Right cardiac atrium (tissue), 5 donors: ENCODE measurements at places on chromosomes 1 and 21.

DNA sequence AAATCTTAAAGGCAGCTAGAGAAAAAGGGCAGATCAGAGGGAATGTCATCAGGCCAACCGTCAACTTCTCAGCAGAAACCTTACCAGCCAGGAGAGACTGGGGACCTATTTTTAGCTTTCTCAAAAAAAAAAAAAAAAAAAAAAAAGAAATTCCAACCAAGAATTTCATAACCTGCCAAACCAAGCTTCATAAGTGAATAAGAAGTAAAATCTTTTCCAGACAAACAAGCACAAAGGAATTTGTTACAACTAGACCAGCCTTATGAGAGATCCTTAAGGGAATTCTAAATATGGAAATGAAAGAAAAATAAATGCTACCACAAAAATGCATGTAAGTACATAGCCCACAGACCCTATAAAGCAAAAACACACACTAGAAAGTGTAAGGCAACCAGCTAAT, 267.7 kb downstream of the AKT3 start:
- DNase-seq: no peak

DNA sequence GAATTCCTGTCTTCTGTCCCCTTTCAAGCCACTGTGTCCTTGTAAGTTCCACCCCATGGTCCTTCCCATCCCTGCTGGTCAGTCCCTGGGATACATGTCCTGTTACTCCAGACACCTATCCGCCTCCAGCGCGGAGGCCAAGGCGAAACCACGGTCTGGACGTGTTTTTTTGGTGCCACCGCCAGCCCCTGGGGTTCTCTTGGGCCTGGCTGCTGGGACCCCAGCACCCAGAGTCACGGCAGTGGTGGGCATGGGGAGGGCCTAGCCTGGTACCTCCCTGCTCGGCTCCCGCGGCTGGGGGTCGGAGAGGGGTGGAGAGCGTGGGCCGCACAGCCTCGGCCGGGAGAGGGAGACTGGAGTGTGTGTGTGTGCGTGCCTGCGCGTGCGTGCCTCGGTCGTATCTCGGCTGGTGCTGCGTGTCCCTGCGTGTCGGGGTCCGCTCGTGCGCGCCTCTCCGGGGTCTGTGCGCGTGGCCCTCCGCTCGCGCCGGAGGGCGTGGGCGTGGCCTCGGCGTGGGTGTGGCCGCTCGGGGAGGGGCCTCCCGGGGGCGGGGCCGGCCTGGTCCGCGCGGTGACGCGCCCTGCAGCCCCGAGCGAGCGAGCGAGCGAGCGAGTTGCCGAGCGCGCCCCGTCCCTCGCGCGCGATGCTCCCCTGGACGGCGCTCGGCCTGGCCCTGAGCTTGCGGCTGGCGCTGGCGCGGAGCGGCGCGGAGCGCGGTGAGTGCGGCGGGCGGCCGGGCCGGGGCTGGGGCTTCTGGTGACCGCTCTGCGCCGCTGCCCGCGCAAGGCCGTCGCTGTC, at the start of gene VWA1:
TSS of gene VWA1 (plus strand) at position 585 of the 798 bp plus-strand sequence. CDS start at position 644, 59 bp downstream.
- DNase-seq: peak; percentile 92

- DNase-seq: no peak
Measured at GRCh38 chr1:171654201-171654941, 1.9 kb upstream of the MYOC start.

GRCh38 chr1:238951809-238952208, 434.6 kb upstream of the CHRM3 start:
- no peak for DNase-seq

DNA sequence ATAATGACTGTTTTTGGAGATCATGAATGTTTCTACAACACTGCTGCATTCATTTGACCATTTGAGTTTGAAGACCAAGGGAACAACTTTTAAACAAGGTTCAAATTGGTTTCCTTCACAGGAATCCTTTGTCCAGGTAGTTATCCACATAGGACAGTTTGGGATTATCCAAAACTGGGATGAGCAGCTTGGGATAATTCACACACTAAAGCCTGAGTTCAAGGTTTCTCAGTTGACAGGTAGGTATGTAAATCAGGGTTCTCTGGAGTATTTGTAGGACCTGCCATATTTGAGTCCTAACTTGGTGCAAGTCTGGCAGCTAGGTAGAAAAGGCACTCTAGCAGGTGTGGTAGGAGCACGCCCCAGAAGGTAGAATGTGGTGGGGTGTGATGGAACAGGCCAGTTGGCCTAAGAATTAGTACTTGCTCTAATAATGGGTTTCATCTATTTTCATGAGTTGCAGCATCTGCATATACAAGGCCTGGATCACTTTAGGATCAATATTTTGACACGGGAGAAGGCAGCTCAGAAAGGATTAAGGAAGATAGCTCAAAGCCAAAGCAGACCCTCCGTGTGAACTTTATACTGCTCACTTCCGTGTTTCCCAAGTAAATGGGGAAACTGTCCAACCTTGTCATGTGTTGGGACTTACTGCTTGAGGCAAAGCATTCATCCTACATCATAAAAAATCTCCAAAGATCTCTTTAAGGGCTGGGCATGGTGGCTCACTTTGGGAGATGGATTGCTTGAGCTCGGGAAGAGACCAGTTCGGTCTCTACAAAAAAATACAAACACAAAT, 14.1 kb upstream of the RAB42 start:
- no peak for DNase-seq

- no peak for DNase-seq
Measured at GRCh38 chr1:59985911-59986515, 59.4 kb upstream of the CYP2J2 start.

DNA sequence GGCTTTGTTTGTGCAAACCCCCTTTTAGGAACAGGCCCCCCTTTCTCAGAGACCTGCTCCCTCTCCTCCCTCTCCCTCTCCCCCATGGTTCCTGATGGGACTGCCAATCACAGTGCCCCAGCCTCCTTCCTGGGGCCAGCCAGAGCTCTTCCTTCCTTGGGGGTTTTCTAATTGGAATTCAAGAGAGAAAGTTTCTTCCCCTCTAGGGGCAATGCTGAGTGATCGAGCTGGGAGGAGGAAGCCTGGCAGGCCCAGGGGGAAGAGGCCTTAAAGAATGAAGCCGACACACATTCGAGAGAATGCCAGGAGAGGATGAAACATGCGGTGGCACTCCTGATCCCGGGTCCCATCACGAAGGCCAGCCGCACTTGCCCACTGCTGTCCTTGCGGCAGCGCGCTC, 21.3 kb upstream of the COL16A1 start:
- DNase-seq: peak; percentile 25

DNA sequence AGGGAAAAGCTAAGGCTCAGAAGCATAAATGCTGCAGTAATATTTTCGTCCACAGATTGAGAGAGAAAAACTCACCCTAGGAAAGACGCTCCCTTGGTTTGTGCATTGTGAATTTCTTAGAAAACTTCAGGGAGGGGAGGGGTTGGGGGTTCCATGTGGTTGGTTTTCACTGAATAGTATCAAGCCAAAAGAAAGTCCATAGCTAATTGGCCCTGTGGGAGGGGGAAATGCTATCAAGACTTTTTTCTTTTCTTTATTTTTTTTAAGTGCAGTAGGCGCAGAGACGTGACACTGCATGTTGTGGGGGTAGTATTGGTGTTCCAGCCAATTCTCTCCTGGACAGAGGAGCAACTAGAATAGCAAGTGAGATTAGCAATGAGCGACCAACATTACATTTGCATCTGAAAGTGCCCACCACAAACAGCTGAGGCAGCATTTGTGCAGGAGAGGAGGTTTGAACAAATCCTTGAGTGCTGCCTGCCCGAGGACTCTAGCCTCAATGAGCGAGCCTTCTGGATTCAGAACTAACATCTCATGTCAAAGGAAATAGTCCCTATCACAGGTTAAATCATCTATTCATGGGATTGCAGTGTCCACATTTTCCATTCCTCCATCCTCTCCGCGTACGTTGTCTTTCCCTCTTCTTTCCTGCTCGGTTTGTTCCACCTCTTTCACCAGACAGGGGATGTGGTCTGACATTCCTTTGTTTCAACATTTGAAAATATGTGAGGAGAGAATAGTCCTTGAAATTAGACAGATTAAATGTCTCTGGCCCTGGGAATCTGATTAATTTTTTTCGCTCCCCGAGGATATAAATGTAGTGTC, 118.0 kb upstream of the MARK1 start:
- DNase-seq: no peak

DNA sequence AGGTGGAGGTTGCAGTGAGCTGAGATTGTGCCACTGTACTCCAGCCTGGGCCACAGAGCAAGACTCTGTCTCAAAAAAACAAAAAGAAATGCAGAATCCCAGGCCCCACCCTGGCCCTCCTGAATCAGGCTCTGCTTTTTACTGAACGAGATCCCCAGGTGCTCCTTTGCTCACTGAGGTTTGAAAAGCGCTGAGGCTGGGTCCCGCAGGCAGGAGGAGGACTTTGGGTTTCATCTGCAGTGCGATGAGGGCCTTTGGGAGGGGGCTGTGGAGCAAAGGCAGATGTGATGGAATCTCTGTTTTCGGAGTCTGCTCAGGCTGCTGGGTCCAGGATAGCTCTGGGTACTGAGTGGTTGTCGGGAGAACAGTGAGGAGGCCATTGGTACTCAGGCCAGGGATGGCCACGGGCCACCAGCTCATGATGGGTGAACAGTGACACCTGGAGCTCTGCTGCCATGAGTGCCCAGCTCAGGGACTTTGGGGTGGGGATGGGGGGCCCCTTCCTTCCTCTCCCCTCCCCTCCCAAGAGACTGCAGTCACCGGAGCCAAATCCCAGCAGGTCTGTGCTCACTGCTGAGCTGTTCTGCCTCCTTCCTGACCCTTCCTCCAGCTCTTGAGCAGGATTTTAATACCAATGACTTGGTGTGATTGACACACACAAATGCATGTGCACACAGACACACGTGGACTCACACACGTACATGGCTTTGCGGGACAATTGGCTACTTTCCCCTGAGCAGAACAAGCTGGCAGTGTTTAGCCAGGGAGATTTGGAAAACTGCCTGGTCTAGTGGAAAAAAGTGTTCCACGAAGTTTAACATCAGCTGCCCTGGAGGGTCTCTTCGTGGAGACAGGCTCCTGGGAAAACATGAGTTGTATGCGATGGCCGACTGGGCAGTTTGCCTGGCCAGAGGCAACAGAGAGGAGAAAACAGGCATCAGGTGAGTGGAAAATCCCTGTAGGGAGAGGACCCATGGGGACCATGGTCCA, 3.6 kb upstream of the DHRS3 start:
- peak; percentile 77 for DNase-seq

- DNase-seq: no peak
Measured at GRCh38 chr21:25127811-25128210, 479.5 kb downstream of the MRPL39 start.

DNA sequence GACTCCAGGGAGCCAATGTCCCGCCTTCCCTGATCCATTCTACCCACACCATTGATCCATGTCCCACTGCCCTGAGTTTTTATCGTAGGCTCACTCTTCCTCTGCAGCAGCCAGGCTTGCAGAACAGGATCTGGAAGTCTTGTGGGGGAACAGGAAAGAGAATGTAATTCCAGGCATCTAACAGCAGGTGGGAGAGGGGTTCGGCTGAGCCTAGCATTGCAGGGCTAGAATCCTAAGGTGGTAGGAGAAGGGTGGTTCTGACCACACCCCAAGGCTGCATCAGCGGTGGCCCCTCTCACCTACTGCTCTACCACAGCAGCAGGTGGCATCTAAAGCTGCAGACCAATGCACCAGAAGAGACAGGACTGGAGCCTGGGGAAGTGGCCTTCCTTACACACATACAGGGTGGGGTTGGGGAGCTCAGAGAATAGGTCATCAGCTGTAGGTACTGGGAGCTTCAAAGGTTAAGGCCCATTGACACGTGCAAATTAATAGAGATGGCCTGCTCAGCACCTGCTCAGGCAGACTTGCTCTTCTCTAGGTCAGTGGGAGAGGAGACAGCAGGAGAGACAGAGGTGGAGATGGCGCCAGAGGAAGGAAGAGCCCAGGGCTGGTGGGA, 20.5 kb downstream of the KNCN start:
- no peak for DNase-seq

DNA sequence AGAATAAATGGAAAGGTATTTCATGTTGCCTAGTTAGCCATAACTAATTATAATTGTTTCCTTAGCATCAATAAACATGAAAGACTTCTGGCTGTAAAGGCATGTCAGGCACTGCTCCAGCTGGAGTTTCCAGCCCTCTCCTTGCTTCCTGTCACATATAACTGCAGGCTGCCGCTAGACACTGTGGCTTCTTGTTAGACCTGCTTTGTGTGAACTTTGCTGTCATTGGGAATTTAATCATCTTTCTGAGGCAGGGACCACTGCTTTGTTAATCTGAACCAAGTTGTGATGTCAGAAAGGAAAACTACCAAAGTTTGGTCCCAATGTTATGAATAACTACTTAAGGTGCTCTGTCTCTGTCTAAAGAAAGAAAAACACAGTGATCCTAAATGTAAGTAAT, 90.3 kb upstream of the DUSP10 start:
- DNase-seq: no peak

- no peak for DNase-seq
Measured at GRCh38 chr1:198447468-198447867, 93.0 kb downstream of the ATP6V1G3 start.

GRCh38 chr1:152110365-152110859, 4.8 kb downstream of the TCHH start:
- DNase-seq: peak; percentile 18

GRCh38 chr1:27539901-27540861, 50.2 kb upstream of the WASF2 start:
- DNase-seq: no peak

DNA sequence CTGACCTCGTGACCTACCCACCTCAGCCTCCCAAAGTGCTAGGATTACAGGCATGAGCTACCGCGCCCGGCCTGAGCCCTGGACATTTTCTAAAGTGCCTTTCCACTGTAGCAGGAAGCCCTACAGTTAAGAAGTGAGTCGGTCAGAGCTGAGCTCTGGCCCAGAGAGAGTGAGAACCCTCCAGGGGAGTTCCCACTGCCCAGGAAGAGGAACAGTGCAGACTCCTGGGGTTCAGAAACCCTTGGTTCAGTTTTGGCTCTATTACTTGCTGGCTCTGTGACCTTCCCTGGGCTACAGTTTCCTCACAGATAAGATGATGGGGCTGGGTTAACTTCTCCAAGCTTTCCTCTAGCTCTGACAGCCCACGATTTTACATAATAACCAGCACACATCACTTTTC, 20.9 kb downstream of the SLC9A1 start:
- peak; percentile 44 for DNase-seq

- DNase-seq: no peak
Measured at GRCh38 chr1:107357376-107357775, 216.5 kb downstream of the NTNG1 start.

- DNase-seq: no peak
Measured at GRCh38 chr1:46675549-46676314, 4.1 kb downstream of the TEX38 start.

DNA sequence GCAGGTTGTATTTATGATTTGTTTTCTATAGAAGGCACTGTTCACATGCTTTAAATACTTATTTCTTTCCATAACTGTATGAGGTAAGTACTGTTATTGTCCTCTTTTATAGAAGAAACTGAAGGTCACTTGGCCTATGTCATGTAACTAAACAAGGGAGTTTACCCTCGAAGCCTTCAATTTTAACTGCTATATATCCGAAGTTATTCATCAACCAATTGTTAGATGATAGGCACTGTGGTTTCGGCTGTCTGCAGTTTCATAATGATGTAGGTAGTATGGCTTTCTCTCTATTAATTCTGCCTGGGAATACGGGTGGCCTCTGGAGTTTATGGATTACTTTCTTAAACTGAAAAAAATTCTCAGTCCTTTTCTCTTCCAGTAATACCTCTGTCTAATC, 413.3 kb upstream of the ADGRL2 start:
- no peak for DNase-seq

- DNase-seq: no peak
Measured at GRCh38 chr21:46527801-46528200, 69.1 kb downstream of the DIP2A start.

- DNase-seq: no peak
Measured at GRCh38 chr1:207971331-207972219, 60.6 kb upstream of the CD34 start.

GRCh38 chr1:95013950-95014574, 58.7 kb downstream of the ALG14 start:
- DNase-seq: no peak

GRCh38 chr1:183097438-183098051, 74.3 kb downstream of the LAMC1 start:
- DNase-seq: no peak
